ENCODE measurements at places on chromosomes 6 and 20.

DNA sequence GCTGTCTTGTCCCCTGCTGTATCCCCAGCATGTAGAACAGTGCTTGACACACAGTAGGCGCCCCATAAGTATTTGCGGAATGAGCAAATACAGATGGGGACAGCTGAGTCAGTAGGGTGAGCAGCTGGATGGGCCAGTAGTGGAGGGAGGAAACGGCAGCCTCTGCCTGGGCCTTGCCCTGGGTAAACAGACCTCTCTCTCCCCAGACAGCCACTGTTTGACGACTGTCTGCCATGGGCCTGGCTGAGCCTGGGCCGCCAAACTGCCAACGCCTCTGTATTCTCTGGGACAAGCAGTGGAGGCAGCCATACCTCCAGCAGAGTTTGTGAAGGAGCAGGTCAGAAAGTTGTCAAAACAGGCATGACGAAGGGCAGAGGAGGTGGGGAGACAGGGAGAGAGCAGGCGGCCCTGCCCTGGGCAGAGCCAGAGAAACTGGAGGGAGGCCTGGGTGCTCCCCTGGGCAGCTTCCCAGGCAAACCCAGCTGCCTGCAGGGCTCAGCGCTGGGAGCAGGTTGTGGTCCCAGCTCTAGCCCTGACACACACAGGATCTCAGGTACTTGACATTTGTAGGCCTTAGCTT, 15.2 kb downstream of the HNF4A start:
- DNase-seq = no peak

GRCh38 chr6:27743787-27744186, 168.4 kb downstream of the OR2B2 start:
- DNase-seq = no peak

DNA sequence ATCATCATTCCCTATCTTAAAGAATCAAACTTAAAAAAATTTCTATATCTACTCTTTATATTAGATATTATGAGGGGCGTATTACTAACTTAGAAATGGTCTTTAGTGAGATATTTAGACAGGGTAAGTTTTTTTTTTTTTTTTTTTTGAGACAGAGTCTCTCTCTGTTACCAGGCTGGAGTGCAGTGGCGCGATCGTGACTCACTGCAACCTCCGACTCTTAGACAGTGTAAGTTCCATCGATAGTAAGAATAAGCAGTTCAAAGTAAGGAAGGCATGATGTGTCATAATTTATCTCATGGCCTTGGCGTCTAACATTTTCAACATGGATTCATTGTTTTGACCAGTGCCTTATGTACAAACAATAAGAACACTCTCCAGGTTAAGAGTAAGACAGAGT, 72.4 kb downstream of the MLIP start:
- DNase-seq = no peak

DNA sequence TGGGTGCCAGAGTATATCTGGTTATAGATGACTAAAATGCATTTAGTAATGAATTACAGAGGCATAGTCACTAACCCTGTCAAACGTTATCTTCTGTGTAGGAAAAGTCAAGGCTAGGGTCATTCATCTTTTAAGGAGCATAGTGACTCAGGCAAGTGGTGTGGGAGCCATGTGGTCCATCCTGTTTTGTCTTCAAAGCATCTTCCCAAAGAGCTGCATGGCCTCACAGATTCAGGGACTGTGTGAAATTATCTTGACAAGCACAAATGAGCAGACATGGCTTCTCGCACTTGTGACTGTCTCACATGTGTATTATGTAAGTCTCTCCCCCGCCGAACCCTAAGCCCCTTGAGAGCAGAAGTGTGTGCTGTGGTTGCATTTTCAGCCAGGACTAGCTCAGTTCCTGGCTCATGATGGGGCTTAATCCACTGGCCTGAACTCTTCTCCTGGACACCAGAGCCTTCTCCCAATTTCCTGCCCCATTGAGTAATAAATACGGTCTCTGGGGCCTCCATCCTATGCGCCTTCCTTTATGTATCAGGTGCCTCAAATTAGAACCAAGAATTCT, 769.1 kb downstream of the QKI start:
- DNase-seq = no peak

DNA sequence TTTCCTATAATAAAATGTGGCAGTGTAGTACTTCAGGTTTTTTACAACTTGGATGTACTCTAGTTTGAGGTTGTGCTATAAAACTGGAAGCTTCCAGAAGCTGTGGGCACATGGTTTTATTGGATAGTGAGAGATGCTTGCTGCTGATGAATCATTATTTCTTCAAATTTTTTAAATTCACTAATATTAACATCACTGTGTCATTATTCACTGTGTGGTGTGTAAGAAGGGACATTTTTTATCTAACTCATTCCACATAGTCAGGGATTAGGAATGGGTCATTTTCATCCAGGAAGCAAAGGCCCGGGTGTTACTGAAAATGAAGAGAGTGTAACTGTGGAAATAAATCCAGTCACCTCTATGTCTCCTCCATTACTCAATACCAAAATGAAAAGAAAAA, 421.0 kb downstream of the TENT5A start:
- no peak for DNase-seq

GRCh38 chr6:155378724-155379123, 64.4 kb upstream of the TFB1M start:
- DNase-seq = no peak

DNA sequence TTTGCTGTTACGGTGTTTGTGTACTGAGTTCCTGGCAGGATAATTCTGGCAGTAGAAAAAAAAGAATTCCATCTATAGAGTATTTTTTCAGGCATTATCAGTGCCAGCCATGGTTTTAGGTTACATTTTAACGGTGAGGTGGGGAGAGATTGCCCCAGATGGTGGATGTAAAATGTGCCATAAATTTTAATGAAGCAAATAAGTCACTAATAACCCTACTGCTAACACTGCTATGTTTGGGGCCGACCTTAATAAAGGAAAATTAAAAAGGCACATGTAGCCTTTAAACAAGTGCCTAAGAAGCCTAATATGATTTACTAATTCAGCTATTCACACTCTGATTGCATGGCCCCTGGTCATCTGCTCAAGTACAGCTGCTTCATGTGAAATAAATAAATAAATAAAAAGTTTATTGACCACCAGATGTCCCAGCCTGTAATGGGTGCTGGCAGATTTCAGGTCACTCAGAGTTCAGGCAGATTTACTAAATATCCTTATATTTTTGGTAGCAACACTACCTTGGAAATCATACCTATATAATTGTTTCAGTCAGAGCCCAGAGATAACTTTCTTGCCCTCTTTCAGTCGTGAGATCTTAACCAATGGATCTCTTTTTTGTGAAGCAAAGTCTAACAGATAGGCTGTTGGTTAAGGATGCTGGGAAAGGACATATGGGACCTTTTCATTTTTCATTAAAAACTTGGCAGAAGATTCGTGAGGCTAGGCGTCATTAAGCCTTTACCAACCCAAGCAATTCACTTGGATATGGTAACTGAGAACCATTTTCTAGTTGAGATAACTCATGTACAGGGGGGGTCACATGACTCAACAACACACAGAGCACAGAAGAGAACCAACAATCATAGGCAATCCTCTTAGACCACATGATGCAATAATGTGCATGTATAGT, 495.0 kb upstream of the NRSN1 start:
- no peak for DNase-seq

DNA sequence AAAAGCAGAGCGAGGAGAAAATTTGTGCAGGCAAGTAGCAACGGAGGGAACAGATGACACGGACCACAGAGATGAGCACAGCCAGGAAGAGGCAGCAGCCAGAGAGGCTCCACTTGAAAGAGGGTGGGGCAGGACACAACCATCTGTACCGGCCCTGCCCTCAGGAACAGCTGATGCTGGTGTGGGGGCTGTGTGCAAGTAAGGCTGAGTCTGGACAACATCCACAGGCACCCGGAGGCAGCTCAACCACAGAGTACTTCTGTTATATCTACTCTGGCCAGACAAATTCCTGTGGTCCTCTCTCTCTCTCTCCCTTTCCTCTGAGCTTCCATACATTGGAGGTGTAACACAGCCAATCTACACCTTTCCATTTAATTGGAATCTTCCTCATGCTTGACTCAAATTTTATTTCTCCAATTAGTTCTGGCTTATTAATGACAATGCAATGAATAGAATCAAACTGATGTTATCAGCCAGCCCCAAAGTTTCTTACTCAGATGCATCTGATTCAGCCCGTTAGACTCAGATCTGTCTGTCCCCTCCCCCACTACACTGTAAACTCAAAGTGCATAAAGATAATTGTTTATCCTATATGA, 24.9 kb downstream of the KIF13A start:
- DNase-seq = no peak

- DNase-seq = no peak
Observed at GRCh38 chr6:45707176-45707575, 308.5 kb downstream of the CLIC5 start.

GRCh38 chr6:5394280-5394679, 133.0 kb downstream of the FARS2 start:
- no peak for DNase-seq

GRCh38 chr6:91453224-91453878, 866.5 kb upstream of the MAP3K7 start:
- no peak for DNase-seq

DNA sequence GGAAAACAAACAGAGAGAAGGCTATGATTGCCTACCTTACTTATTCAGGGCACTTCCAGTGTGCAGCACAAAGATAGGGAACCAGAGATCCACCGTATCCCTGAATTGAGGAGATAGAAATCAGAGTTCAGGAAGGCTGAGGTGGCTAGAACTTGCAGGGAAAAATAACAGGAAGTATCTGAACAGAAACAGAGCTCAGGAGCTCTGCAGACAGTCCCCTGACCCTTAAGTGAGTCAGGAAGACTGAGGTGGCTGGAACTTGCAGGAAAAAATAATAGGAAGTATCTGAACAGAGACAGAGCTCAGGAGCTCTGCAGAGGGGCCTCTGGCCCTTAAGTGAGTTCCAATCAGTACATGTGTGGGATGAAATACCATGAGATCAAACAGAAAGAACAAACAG, 65.4 kb downstream of the RPRD1B start:
- DNase-seq = no peak

- no peak for DNase-seq
Observed at GRCh38 chr6:160998766-160999165, 7.2 kb downstream of the MAP3K4 start.

GRCh38 chr20:16548068-16548672, 25.1 kb downstream of the KIF16B start:
- DNase-seq = no peak

DNA sequence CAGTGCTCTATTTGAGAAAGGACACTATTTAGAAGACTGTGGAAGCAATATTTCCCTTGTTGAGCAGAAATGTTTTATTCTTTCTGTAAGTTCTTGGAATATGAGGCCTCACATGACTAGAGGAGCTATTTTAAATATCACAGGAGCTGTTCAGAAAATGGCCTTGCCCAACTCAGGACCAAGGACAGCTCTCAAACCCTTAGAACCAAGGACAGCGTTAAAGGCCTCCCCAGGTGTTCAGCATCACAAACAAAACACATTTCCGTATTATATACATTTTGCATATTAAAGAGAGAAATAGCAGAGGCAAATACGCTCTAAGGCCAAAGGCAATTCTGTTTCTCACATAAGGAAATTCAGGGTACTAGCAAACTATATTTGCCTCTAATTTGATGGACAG, 631.4 kb downstream of the CDH26 start:
- DNase-seq = no peak

DNA sequence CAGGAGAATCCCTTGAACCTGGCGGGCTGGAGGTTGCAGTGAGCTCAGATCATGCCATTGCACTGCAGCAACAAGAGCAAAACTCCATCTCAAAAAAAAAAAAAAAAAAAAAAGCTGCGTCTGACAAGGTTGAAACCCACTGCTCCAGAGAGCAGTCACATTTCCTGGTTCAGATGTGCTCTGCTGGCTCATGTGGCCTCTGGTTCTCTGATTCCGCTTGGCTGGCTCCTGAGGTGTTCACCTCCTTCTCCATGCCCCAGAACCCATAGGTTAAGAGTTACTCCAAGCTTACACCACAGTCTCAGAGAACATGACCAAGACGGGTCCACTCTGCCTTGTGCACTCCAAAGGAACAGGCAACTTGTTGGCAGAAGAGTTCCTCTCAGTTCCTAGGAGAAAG, 8.8 kb upstream of the CNR1 start:
- DNase-seq = no peak

DNA sequence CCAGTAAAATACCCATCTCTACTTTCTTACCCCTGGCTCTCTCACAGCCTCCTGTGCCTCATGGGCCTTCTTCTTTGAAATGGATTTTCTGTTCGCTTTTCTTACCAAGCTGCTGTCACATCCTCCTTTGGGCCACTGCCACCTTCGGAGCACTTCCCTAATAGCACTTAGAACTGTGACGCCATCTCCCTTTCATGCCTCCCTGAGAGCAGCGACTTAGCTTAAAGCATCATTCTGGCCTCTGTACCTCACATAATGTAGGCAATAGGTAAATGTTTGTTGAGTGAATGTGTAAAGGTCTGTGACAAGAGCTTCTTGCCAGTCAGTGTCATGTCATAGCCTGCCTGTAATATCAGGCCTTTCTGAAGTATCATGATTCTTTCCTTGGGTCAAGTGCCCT, 78.8 kb downstream of the ADGRG6 start:
- no peak for DNase-seq
